AG09319 (cell line): ENCODE measurements at places on chromosomes 5 and 9.

DNA sequence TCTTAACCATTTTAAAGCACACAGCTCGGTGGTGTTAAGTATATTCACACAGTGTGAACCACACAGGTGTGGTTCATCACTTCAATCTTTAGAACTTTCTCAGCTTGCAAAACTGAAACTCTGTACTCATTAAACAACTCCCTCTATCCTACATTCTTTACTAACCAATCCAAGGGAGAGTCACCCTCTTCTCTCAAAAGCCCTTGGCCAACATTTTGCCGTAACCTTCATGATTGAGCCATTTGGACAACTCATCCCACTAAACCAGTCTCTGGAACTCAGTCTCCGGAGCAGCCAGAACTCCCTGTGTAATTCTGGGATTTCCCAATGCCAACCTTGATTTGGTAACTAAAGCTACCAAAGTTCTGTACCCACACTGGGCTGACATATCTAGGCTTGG lies 84.7 kb downstream of the TTC39B start:
- DNase-seq, result no peak

DNA sequence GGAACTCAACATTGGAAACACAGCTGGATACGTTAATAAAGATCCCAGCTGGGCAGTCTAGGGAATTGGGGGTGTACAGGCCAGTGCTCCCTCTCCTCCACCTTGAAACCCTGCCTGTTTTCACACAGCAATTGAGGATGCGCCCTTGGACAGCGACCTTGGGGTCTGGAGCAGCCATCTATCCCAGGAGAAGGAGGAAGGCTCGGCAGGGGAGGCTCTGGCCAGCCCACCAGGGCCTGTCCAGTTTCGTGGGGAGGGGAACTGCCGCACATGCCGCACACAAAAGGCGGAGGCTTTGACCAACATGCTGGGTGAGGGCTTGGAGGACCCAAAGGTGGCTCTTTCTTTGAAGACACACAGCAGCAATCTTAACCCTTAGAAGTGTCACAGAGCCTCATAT lies 1.4 kb downstream of the COL23A1 start:
- no peak for DNase-seq

DNA sequence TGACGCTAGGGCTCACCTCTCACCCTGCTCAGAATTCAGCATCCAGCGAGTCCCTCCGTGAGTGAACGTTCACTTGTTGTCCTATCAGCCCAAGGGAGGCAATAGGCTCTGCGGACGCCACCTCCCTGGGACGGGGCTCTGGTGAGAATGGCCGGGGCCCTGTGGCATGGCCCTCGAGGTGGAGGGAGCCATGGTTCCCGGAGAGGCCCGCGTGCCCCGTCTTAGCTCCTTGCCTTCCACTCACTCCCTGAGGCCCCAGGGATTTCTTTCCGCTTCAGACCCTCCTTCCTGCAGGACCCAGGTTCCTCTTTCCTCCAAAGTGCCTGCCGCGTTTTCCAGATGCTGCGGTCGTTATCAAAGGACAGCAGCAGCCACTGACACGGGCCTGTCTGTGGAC lies 21.5 kb downstream of the EXOC3 start:
- no peak for DNase-seq

DNA sequence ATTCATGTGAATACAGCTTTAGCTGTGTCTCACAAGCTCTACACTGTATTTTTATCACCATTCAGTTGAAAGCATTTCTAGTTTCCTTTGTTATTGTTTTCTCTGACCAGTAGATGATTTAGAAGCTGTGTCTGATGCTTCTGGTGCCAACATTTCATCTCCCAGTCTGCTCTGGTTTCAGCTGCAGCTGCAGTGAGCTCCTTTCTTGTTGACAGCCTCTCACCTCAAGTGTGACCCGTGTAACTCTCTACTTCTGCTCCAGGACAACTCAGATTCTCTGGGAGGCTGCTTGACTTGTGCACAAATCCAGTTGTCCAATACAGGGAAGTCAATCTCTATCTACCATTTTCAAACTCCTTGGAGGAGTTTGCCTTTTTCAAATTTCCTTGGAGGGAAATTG lies 504.8 kb downstream of the DIRAS2 start:
- no peak for DNase-seq

DNA sequence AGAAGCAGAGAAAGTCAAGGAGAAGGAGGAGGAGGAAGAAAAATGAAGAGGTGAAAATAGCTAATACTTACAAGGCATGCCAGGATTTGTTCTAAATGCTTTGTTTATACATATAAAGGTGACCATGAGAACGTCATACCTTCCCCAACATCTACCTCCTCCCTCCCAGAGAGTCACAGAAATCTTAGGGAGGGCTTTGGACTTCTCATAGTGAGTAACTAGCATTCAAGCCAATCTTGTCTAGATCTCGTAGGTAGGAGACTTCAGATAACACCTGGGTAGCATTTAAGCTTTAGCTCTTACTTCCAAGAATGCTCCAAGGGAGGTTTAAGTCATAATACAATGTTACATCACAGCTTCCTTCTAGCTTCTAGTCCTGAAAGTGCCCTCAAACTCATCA lies 36.5 kb upstream of the GPBP1 start:
- DNase-seq, result no peak

GRCh38 chr9:92739346-92739970 lies 25.2 kb downstream of the BICD2 start:
- DNase-seq, result no peak

- no peak for DNase-seq
Observed at GRCh38 chr5:119405419-119405818, 46.9 kb upstream of the HSD17B4 start.

DNA sequence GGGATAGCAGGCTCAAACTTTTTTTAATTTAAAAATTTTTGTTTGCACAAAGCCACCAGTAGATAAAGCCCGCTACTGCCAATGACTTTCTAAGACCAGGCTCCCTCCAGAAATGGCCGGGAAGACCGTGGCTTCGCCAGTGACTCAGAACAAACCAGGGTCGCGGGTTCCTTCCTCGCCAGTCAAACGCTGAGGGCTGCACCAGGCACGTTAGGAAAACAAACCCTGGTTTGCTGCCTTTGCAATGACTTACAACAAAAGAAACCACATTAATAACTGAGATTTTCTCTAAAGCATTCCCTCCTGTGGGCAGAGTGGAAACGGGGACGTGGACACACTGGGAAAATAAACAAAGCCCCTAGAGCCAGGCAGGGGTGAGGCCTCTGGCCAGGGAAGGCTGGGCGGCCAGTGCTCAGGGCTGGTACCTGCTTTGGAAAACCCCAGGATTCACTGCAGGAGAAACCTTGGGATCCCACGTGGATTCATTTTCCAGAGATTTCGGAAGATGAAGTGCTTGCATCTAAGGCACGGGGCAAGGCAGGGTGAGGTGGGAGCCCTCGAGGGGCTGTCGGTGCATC lies 3.8 kb downstream of the PRRX2 start:
- DNase-seq, result no peak

DNA sequence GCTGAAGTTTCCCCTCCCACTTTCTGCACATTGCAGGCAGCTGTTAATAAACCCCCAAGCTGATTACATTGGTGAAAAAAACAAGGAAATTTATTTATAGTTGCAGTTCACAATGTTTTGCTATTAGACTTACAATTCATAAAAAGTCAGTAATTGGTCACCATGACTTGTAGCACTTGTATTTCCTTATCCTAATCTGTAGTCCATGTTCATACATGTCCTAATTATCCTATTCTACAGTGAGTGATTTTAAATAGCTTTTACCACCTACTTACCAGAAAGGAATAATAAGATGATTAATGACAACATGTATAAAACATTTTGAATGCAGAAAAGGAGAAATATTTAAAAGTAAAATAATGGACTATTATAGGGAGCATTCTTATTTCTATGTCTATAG lies 760.0 kb upstream of the RIOK2 start:
- DNase-seq, result no peak

DNA sequence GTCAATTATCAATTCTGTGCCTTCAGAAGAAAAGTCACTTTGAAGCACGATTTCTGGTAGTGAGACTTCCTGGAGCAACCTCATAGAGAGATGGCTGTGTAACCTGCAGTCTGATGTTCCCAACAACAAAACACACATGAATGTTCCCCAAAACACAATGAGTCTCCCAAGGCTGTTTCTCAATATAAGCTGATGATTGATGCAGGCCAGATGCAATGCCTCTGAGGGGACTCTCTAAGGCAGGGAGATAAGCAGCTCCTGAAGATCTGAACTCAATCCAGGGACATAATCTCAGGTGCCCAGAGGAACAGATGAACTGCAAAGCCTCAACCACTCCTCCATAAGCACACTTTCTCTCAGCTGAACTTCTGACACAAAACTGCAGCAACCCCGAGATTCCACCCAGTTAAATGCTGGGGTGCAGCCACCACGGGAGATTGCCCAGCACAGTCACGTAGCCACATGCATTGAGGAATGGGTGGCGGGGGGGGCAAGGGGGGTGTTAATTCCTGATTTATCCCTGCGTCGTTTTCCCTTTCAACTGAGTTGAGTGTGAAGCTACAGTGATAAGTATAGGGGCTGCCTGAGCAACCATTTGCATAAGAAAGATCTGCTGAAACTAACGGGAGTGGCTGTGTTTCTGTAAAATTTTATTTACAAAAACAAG lies 122.7 kb upstream of the RASEF start:
- no peak for DNase-seq

GRCh38 chr5:180399401-180400215 lies 46.5 kb upstream of the GFPT2 start:
- no peak for DNase-seq
